B cell (primary cell): ENCODE measurements at places on chromosomes 1 and 21.

GRCh38 chr1:196608390-196609369, at the start of gene KCNT2:
Gene KCNT2, minus strand, starts transcription at chr1:196608440. Its CDS starts 131 bp downstream, at chr1:196608309.
- DNase-seq: peak; percentile 1

DNA sequence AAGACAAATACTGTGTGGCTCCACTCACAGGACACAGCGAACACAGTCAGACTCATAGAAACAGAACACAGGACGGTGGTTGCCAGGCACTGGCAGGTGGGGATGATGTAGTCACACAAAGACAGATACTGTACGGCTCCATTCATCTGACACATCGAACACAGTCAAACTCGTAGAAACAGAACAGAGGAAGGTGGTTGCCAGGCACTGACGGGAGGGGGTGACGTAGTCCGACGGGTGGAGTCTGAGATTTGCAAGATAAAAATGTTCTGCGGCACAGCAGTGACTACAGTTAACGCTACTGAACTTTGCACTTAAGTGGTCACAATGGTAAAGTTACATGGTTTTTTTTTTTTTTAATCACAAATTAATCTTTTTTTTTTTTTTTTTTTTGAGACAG, 18.7 kb downstream of the C21orf58 start:
- DNase-seq: no peak

DNA sequence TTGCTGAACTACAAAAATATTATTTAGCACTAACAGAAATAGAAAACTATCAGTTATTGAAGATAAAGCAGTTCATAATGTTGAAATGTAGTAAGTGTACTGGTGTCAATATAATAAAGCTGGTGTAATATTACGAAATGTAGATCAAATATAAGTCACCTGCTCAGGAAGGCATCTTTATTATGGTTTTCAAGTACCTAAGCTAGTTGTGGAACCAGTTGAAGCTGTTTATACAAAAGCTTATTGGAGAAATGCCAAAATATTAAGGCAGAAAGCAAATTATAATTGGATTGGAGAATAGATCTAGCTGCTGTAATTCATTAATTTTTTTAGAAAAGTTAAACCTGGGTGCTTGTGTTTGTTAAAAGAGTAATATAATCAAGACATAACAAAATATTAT, 6.2 kb upstream of the MARK1 start:
- DNase-seq: no peak

GRCh38 chr1:225517697-225518096, 89.9 kb upstream of the LBR start:
- DNase-seq: no peak

GRCh38 chr1:69700770-69701169, 133.0 kb downstream of the LRRC7 start:
- no peak for DNase-seq

GRCh38 chr1:226637147-226637935, 88.8 kb downstream of the STUM start:
- DNase-seq: peak; percentile 10

GRCh38 chr1:96597218-96597617, 124.4 kb upstream of the PTBP2 start:
- DNase-seq: no peak

GRCh38 chr1:151058692-151059091, 730 bp downstream of the CDC42SE1 start:
- no peak for DNase-seq

- no peak for DNase-seq
Observed at GRCh38 chr1:3857791-3858129, 484 bp downstream of the DFFB start.

GRCh38 chr1:46423574-46424240, 29.6 kb downstream of the FAAH start:
- no peak for DNase-seq

DNA sequence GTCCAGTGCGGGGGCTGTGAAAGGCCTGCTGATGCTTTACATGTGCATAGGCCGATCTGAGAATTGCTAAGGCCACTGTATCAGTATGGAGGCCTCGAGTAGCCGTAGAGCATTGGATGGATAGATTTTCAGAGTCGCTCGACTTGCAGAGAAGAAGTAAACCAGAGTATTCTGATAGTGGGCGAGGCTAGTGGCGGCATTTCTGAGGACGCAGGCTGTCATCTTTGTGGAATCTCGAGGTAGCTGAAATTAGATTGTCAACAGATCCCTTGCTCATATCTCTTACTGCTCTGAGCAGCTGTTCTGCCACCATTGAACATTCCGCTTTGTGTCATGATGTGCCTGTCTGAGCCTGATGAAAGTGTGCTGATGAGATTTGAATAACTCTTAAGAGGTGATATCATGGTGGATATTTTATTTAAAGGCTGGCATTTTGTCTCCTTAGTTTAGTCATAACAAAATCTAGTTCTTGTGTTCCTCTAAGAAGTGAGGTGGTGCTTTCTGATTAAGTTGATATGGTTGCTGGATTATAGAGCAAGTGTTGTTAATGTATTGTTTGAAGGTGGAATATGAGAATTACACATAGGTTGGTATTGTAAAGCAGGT, 1.5 kb downstream of the KIF1B start:
- DNase-seq: no peak

- DNase-seq: no peak
Observed at GRCh38 chr1:88134983-88135921, 548.8 kb upstream of the PKN2 start.

DNA sequence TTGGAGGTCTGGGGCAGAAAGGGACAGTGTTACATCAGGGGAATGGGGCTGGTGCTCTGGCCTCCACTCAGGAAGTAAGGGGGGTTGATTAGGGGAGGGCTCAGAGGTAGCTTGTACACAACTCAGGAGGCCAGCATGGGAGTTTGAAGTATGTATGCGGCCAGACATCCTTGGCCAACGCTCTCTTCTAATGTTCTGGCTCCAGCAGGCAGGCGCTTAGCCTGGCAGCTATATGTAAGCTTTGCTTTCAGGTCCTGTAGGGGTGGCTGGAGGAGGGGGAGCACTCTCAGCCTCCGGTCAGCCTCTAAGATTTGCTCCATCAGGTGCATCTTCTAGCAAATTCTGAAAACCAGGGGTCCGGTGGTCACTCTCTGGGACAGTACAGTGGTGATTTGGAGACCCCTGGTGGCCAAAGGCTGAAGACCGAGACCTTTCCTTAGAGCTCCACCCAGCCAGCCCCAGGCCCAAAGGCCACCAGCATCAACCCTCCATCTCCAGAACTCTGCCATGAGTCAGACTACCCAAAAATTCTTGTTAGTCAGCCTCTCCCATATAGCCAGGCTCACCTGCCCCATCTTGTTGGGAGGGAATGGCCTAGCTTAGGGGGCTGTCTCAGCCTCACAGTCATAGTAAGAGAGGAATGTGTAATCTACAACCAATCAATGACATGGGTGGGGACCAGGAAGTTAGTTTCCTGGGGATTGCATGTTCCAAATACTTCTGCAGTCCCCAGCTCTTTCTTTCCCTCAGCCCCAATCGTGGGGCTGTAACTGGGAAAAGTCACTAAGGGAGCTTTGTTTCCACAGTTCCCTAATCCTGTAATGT, 9.7 kb upstream of the COL8A2 start:
- DNase-seq: peak; percentile 56

DNA sequence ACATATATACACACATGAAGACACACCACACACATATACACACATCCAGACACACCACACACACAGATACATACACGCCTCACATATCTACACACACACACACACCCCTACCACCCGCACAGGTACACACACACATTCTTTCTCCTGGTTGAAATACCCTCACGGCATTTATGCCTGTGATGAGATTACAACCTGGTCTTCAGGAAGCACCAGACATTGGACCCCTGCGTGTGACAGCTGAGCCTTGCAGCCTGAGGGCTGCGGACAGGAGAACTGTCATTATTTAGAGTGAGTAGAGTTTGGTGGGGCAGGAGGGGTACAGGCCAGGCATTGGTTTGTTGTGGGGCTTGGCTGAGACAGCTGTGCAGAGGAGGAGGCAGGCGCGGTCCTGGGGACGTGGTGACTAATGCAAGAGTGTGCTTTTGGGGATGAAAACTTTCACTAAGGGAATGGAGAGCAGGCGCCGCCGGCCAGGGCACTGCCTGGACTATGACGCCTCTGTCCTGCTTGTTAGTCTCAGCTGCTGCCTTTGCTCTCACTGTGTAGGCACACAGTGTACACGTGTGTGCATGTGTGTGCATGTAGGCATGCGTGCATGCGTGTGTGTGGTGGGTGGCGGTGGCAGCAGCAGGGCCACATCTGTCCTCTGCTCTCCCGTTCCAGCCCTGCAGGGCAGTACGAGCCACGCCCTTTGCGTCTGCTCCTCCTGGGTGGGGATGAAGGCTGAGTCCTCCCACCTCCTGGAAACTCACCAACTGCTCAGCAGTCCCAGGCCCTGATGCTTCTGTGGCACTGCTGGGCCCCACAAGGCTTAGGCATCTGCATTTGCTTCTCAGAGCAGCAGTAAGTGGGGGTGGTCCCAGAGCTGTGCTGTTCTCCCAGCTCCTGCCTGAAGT, 57.6 kb downstream of the SPSB1 start:
- DNase-seq: no peak

DNA sequence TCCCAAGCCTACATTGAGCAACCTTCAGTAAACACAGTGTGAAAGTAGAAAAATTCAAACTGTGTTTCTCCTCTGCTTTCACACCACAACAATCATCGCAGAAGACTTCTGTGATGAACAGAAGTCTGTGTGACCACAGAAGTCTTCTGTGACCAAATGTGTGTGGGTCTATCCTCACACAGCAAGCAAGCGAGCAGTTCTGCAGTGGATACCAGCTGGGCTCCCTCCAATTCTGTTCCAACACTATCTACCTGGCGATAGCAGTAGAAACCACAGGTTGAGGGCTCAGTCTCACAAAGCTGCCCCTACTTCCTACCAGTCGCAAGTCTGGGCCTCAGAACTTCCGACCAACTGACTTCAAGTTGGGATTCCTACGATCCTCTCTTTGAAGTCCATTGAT, 21.0 kb upstream of the RAP1A start:
- DNase-seq: peak; percentile 8

DNA sequence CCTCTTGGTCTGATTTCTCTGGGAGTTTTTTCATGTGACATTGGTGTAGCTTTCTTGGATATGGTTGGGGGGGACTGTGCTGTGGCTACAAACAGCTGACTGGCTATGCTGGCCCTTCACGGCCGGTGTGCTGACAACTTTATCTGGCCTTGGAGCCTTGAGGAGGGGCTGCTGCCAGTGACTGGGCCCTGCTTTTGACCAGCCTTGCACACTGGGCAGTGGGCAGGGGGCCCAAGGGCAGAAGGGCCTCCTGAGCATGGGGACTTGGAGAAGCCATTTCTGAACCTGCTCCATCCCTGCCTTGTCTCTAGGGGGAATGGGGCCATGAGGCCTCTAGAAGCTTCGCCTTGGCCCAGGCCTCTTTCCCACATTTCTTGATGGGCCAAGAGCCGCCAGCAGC, 139.6 kb downstream of the CAMTA1 start:
- no peak for DNase-seq

DNA sequence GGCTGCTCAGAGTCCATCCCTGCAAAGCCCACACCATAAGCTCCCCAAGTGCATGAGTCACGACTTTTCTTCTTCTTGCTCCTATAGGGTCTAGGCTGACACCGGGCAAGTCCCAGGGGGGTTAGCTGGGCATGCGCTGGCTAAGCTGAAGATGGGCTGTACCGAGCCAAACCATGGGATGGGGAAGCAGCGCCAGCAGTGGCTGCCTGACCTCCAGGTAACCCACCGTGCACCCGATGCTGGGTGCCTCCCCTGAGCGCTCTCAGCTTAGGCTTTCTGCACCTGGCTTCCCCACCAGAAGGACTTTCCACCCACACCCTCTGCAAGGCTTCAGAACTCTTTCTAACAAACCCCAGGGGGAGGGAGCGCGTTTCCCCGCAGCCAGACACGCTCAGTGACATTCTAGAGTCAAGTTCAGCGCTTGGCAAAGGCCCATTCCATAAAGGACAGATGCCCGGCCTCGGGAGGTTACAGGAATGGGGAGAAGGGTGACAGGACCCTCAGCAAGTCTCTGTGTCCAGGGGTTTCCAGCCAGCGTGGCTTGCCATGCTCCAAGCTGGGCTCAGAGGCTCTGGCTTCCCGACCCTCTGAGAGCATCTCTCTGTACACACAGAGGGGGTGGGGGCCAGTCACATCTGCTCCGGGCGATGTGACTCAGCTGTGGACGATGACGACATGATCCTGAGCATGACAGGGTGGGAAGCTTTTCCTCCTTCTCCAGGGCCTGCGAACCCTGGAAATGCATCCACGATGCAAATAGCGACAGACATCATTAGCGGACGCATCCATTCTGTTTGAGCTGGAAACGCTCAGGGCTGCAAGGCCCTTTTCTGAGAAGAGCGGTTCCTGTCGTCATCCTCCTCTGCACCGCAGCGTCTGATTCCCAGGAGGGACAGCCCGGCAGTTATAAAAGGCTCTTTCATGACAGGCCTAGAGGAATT, 107.8 kb downstream of the SIK1 start:
- DNase-seq: peak; percentile 51

DNA sequence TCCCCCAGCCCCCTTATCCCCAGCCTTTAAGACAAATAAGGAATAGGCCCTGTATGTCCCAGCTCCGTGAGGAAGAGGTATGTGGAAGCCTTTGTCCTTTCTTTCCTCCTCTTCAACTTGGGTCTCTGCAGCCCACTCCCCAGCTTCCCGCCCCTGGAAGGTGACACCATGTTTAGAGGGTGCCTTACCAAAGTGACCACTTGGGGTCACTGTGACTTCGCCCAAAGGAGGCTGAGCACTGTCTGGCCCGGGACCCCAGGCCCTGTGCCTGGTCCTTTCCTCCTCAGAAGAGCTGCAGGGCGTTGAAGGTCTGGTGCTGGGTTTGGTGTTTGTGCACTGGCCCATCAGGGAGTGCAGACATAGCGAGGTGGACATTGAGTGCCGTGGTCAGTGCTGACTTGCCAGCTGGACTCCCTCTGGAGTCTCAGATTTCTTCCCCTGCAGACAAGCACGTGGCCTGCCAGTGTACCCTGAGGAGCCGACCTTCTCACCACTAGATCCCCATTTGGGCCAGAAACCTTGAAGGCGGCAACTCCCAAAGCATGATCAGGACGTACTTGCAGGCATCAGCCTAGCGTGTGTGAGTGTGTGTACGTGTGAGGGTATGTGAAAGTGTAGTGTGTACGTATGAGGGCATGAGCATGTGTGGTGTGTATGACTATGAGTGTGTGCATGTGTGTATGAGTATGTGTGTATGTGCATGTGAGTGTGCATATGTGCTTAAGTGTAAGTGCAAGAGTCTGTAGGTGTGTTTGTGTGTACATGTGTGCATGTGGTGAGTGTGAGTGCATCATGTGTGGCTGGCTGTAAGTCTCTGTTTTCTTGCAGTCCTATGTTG, 181.4 kb upstream of the KIAA0040 start:
- peak; percentile 41 for DNase-seq

DNA sequence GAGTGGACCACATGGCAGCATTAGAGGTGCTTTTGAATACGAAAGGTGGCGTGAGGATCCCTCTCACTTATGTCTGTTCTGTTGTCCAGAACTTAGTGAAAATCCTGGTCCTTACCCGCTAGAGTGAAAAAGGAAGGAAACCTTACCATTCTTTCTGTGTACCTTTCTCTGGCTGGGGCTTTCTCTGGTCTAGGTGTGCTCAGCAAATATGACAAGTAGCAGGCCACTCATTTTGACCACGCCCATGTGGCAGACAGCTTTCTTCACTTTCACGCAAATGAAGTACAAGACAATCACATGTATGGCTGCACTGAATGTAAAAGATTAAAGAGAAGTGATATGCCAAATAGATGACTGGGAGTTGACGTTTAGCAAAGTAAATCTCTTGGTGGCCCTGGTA, 131.9 kb downstream of the FGGY start:
- DNase-seq: no peak
